Kidney glomerular epithelial cell (primary cell): ENCODE measurements at places on chromosomes 12 and 14.

GRCh38 chr12:115455268-115455681, 771.3 kb upstream of the TBX3 start:
- DNase-seq: no peak

GRCh38 chr12:2180737-2181082, 127.9 kb downstream of the CACNA1C start:
- no peak for DNase-seq

DNA sequence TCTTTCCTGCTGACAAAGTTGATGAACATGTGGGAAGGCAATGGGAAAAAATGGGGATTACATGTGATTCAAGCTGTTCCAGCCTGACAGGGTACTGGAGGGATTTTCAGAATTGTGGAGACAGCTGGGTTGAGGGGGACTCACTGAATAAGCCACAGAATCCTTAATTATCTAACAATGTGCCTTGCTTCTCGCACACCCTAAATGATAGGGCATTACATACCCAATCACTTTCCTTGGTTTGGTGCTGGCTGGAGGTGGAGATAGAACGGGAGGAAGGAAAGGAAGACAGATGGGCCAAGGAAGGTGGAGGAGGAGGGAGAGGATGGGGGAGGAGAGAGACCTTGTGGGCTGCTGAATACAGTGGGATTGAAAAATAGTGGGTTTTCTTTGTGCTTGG, 20.7 kb downstream of the PELI2 start:
- no peak for DNase-seq

GRCh38 chr14:88852632-88853031, 28.2 kb downstream of the TTC8 start:
- DNase-seq: no peak

- peak; percentile 54 for DNase-seq
Measured at GRCh38 chr14:39426605-39427004, 5.6 kb downstream of the FBXO33 start.

DNA sequence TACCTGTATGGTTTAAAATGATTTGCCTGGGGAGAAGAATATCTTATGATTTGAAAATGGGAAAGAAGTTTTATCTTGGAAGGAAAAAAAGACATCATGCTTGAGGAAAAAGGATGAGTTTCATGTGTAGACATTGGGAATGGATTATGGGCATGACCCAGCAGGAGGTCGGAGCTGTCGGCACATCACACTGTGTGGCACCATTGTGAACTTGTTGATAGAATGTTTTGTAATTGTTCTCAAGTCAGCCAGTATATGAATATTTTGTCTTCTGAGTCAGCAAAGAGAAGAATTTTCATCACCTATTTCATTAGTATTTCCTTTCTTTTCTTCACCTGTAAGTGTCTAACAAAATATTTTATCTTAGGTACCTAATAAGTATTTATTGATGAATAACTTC, 60.0 kb upstream of the HMGA2 start:
- no peak for DNase-seq

DNA sequence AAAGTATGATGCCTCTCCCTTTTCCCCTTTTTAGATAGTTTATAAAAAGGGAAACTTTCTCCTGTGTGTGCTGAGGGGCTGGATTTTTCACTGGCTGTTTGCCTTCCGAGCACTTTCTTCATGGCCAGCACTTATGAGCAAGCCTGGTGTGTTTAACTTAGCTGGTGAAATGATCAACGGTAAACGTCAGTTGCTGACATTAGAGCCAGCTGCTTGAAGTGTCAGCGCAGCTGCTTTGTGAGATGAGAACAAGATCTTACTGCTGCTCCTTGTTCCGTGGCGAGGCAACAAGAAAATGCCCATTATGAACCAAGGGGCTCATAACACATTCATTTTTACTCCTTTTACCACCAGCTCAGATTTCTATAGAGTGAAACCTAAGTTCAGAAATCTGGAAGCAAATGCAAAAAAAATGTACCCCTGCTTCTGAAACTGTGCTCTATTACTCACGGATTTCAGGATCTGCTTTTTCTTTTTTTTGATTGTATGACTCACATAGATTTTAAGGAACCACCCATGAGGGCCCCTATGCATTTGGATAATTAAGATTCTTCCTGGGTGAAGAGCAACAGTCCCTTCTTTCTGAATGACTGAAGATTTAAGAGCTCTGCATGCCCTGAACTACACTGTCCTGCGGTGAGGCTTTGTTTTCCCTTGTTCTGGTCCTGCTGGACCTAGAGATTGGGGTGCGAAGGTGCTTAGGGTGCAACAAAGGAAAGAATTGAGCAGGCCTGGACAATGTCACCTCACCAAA, 74.3 kb upstream of the CPM start:
- peak; percentile 20 for DNase-seq

DNA sequence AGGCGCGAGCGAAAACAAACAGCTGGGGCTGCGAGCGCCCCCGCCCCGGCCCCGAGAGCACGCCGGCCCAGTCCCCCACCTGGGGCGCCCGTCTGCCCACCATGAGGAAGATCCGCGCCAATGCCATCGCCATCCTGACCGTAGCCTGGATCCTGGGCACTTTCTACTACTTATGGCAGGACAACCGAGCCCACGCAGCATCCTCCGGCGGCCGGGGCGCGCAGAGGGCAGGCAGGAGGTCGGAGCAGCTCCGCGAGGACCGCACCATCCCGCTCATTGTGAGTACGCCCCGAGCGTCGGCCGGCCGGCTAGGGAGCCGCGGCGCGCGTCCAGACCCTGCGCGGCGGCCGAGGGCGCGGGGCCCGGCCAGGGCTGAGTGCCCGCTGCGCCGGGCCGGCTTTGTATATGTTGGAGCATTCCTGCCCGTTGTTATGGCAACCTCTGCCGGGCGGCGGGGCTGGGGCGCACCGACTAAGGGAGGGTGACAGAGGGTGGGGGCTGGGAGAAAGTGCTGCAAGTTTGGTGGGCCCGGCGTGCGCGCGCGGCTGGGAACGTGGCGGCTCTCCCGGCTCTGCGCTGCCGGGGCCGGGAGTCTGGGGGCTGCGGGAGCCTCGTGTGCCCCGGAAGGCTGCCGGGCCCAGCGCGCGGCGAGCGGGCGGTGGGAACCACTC, 367 bp downstream of the GALNT16 start:
- DNase-seq: peak; percentile 23

DNA sequence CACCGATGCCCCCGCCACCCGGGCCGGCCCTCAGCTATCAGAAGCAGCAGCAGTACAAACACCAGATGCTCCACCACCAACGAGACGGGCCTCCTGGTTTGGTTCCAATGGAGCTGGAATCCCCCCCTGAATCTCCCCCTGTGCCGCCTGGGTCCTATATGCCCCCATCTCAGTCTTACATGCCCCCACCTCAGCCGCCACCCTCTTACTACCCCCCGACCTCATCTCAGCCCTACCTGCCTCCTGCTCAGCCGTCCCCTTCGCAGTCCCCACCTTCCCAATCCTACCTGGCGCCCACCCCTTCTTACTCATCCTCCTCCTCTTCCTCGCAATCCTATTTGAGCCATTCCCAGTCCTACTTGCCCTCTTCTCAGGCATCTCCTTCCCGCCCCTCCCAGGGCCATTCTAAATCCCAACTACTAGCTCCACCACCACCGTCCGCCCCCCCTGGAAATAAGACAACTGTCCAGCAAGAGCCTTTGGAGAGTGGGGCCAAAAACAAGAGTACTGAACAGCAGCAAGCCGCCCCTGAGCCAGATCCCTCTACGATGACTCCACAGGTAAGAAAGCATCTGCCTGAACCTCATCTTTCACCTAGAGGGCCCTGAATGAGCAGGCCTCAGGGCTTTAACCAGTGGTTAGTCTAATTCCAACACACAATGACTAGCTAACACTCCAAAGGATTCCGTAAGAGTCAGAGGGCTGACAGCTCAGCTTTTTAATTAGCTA, 851 bp downstream of the YLPM1 start:
- no peak for DNase-seq

- DNase-seq: no peak
Measured at GRCh38 chr12:122474324-122474716, 26.4 kb downstream of the ZCCHC8 start.

GRCh38 chr14:59123975-59124374, 64.5 kb upstream of the DAAM1 start:
- peak; percentile 46 for DNase-seq

DNA sequence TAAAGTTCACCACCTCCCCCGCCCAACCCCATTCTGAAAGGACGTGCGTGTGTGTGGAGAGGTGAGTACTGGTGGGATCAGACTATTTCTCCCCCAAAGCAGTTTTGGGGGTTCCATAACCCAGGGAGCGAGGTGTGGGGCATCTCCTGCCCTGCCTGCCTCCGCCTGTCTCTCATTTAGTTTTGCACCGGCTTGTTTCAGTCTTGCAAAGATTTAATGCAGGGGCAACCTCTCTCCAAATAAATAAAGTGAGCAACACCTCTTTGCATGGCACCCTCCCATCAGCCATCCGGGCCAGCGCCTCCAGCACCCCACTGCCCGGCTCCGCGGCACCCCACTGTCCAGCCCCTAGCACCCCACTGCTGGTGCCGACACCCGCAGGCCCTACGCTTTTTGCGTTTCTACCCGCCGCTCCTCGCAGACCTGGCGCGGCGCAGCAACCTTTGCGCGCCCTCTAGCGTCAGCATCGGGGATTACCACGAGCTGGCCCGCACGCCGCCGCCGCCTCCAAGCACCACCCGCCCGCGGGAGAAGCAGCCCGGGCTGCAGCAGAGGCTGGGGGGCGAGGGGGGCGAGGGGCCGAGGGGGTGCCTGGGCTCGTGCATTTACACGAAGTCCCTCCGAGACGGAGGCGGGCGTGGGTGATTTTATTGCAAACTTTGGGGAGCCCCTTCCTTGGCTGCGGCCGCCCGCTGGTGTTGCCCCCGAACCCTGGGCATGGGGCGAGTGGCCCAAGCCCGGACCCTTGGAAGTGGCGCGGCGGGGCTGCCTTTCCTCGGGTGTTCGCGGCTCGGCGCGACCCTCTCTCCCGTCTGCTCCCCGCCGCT, 55.8 kb upstream of the VRK1 start:
- DNase-seq: peak; percentile 32

DNA sequence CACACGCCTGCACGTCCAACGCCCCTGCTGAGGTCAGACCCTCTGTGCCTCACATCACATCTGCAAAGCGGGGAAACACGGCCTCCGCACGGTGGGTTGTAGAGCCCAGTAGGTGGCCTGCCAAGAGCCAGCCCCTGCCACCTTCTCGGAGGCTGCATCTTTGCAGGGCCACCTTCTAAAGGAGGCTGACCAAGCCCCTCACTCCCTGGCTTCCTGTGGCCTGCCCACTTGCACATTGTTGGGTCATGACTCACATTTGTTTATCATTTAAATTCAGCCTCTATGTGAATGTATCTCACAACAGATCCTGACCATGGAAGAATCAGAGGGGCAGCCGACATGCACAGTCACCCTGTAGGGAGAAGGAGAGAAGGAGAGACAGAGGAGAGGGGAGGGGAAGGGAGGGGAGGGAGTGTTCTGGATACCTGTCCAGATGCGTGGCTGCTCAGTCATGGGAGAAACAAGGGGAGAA, 319.5 kb upstream of the DIO3 start:
- no peak for DNase-seq

DNA sequence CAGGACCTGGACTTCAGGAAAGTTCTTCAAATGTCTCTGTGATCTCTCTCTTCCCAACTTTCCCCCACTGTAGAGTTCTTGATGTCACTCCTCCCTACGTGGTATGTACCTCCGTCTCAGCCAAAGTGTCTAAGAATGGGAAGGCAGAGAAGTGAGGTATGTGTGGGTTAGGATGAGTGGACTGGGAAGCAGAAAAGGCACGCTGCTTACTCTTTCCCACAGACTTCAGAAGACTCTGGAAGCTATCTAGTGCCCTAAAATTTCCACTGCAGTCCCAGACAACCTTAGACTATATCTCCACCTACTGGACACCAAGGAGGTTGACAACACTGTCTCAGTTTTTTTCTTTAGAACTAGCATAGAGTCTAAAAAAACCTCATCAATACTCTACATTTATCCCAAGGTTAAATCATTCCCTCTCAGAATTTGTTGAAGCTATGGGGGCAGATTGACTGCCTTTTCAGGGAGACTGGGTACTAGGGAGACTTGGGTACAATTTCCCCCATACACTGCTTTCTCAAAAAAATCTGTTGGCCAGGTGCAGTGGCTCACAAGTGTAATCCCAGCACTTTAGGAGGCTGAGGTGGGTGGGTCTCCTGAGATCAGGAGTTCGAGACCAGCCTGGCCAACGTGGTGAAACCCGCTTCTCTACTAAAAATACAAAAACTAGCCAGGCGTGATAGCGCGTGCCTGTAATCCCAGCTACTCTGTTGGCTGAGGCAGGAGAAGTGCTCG, 20.6 kb upstream of the ITGA5 start:
- DNase-seq: peak; percentile 83

DNA sequence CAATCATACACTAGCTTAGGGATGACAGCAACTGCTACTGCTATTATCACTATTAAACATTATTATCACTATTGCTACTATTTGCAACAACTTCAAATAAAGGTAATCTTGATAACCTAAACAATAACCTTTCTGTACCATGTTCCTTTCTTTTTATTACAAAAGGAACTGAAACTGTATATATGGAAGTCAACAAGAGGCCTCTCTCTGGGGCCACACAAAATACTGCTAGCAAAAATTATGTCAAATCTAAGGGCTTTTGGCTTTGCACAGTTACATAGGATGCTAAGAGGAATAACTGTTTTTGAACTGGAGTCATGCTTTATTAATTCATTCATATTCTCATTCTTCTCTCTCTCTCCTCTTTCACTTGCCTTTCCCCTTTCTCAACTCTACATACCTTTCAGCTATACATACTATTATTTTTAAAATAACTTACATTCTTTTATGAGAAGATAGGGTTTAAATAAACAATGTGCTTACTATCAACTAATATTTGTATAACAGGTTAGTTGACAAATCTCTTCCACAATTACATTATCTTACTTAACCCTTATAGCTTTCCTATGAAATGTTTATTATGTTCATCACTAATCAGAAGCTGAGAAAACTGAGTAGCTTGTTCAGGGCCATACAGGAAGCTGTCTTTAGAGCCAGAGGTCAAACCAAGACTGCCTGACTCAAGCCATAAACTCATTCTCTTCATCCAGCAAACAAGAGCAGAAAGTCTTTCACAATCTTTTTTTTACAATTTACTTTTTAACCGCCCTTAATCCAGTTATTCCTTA, 25.7 kb downstream of the SPTSSA start:
- peak; percentile 8 for DNase-seq
